ENCODE measurements at places on chromosomes 4 and X.

DNA sequence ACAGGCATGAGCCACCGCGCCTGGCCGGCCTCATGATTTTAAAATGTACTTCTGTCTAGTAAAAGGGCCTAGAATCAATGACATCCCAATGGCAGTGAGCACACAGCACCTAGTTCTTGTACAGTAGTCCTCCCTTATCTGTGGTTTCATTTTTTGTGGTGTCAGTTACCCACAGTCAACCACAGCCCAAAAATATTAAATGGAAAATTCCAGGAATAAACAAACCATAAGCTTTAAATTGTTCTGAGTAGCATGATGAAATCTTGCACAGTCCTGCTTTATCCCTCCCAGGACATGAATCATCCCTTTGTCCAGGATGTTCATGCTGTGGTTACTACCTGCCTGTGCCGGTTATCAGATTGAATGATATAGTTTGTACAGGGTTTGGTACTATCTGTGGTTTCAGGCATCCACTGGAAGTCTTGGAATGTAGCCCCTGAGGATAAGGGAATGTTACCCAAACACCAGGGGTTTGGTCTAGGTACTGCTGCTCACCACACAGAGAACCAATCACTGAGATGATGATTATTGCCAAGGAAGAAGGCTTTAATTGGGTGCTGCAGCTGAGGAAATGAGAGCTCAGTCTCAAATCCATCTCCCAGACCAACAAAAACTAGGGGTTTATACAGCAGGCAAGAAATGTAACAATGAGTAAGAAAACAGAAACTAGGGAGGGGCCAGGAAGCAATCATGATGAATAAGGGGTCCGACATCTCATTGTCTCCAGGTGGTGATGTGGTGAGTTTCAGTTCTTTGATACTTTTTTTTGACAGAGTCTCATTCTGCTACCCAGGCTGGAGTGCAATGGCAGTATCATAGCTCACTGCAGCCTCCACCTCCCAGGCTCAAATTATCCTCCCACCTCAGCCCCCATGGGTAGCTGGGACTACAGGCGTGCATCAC is 16.2 kb upstream of the FHL1 start:
- DNase-seq, result no peak

- no peak for DNase-seq
Observed at GRCh38 chr4:128542047-128542446, 254.4 kb upstream of the PGRMC2 start.

- no peak for DNase-seq
Observed at GRCh38 chr4:79679859-79680258, 271.8 kb upstream of the GK2 start.

DNA sequence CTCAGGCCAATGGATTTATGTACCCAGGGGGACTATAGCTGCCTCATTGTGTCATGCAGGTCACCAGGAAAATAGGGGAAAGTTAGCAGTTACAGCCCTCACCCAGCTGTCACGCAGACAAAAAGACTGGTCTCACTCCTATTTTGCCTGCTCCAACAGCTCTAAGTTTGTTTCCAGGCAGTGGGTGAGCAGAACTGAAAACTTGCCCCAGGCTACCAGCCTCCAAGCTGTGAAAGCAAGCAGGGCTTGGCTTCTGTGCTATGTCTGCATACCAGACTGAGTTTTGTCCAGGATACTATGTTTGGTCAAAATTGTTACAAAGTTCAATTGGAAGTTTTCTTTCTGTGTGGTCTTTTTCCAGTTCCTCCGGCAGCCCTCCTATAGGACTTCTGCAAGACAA is 628.4 kb downstream of the FAM133A start:
- DNase-seq, result no peak

- no peak for DNase-seq
Observed at GRCh38 chr4:17124767-17125166, 226.3 kb upstream of the LDB2 start.
